ENCODE measurements at places on chromosomes 2 and 18. TPM values are rescaled to one million over a fixed set of nuclear protein-coding genes. Genes with fewer than 3 reads are reported as not detected.

DNA sequence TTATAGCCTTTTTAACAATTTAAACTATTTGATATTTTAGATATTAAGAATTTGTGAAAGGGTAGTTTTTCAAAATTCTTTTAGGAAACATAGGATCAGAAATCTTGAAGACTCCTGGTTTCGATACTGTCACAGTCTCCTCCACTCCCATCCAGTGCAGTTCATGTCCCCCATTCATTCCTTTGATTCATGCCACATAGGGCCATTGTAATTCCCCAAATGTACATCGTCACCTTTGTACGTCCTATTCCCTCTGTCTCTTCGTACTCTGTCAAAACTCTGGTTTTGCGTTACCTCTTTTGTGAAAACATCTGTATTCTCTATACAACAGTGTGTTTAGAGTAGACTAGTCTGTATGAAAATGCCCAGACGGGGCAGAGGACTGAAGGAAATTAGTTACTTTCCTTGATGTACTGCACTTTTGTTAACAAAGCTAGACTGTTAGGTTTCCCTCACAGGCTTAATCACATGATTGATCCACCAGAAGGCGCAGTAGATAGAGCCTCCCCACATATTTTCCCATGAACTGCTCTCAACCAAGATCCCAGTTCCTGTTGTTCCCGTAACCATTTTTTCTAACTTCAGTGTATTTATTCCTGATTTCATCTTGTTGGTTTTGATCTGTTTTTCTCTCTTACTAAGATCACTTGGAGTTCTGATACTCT lies 2.5 kb downstream of the MRPL35 start:
- no peaks in the 10 kb centered on the region for H3K4me1 ChIP-seq
- peaks cover 5% of the 10 kb centered on the region for H3K36me3 ChIP-seq
- H3K27ac ChIP-seq: no peak overlapping the region
- no peak for DNase-seq

Gene SH3RF3
- 0.08 TPM for polyA plus RNA-seq

Gene COL3A1
- 0.03 TPM for polyA plus RNA-seq

Gene KIF3C
- 6.5 TPM for polyA plus RNA-seq

Gene UGT1A7
- 0.87 TPM for polyA plus RNA-seq
